ENCODE measurements at places on chromosomes 3 and 15.

DNA sequence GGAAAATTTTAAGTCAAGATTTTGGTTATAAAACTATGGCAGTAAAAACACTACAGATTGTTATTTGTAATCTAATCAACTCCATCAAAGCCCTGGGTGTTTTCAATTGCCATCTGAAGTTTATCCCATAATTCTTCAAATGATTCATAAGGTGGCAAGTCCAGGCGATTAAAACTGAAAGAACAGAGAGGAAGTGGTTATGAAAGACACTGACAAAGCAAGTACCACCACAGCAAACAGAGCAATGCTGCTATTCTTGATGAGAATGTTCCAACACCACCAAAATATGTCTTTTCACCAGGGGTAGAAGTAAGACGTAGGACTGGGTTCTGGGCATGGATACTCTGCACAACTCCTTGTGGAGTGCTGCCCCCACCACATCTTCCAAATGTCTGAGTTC, 86.9 kb upstream of the PRTG start:
- DNase-seq, result peak; percentile 1

DNA sequence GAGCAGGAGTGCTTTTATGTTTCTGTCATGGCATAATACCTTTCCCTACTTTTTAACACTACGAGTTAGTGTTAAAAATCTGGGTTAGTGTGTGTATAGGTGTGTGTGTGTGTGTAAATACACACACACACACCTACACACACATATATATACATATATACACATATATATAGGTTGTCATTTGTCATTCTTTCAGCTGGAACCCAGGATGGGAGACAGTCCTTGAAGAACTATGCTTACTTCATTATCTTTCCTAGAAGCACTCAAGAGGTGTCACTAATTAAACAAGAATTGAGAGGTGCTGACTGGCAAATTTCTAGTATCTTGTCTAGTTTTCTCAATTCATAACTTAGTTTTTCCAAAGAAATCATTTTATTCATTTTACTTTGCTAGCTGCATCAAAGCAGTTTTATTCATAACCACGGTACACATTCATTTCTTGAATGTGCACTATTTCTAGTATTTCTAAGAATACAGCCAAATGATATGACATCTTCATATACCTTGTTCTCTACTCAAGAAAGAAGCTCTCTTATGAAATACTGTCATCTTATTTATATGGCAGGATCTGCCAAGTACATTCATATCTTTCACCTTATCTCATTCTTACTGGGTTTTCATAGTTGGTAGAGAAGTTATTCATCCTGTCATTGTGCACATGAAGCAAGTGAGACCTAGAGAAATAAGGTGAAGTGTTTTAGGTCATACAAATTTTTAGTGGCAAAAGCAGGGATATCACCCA, 46.6 kb downstream of the ISL2 start:
- no peak for DNase-seq

GRCh38 chr15:95644100-95644875, 686.2 kb upstream of the NR2F2 start:
- DNase-seq, result no peak

DNA sequence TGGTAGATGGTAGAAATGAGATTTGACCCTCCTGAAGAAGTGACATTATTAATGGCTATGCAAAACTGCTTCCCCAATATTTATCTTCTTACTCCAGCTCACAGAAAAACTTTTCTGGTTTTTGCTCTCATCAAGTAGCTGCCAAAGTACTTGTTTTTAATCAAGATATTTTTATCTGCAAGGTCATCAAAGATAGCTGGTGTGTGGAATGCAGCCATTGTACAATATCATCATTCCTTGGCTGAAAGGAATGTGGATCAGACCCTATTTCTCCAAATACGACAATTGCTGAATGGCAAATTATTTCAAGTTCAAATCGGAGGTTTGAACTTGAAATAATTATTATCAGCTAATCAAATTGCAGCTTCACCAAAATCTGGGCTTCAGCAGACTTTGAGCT, 126.9 kb upstream of the SLC7A14 start:
- DNase-seq, result no peak

DNA sequence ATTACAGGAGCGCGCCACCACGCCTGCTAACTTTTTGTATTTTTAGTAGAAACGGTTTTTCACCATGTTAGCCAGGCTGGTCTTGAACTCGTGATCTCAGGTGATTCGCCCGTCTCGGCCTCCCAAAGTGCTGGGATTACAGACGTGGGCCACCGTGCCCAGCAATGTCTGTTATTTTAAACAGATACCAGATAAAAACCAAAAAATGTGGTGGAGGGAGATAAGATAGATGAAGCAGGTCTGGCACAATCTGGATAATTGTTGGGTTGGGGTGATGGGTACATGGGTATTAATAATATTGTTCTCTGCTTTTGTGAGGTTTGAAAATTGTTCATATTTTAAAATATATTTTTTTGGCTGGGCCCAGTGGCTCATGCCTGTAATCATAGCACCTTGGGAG, 4.7 kb downstream of the RNF111 start:
- no peak for DNase-seq

- no peak for DNase-seq
Observed at GRCh38 chr3:138875096-138875753, 40.5 kb upstream of the PIK3CB start.

GRCh38 chr3:48370333-48370713, 1.7 kb upstream of the FBXW12 start:
- no peak for DNase-seq

DNA sequence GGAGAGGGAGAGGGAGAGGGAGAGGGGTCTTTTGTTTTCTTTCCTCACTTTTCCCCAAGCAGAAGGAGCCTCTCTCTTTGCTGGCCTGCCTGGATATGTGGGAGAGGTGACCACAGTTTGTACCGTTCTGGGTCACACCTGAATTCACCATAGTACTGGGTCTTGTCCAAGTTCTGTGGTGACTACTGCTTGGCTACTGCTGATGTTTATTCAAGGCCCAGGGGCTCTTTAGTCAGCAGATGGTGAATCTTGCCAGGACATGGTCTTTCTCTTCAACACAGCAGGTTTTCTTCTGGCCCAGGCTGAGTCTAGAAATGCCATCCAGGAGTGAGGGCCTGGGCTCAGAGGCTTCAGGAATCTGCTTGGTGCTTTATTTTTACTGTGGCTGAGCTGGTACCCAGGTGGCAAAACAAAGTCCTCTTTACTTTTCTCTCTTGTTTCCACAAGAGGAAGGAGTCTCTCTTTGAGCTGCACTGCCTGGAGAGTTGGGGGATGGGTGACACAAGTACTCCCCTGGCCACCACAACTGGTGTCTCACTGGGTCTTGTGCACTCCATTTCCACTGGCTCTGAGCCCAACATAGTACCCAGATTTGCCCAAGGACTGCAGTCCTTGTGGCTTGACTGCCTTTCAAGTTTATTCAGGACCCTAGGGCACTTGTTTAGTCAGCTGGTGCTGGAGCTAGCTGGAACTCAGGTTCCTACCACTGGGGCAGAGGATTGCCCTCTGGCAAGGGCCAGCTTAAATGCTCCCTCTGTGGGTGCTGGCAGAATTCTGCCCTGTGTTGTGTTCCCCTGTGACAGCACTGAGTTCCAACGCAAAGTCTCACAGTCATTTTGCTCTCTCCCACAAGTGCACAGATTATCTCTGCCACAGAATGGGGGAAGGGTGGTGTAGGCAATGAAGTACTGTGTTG, 16.8 kb upstream of the CCNDBP1 start:
- DNase-seq, result no peak

GRCh38 chr15:95624100-95624499, 706.4 kb upstream of the NR2F2 start:
- DNase-seq, result no peak

DNA sequence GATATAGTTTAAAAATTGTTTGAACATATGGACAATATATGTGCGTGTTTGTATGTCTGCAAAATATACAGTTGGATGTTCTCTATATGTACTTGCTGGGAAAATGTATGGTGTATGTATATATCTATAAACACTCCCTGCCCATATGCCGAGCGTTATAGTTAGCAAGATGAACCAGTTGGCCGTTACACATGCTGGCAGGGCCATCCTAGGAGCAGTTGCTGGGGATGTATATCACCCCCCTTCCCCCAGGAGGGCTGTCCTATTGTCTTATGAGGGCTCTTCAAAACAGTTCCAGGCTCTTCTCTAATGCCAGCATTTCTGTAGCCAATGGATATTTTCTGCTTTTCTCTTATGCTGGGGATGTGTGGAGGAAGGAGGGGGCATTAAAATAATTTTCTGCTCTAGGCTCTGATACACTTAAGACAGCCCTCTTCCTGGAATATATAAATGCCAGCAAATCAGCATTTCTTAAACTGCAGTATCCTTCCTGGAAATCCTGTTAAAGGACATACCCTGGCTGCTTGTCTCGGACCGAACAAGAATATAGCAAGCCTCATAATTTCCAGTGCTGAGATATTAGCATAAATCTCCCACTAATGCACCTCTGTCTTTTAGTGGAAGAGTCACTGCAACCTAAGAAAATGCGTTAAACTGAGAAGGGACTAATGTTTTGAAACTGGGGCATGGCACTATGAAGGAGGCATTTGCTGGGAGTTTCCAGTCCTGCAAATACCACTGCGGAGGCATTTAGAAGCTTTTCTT, 134.4 kb downstream of the MDFIC2 start:
- no peak for DNase-seq

DNA sequence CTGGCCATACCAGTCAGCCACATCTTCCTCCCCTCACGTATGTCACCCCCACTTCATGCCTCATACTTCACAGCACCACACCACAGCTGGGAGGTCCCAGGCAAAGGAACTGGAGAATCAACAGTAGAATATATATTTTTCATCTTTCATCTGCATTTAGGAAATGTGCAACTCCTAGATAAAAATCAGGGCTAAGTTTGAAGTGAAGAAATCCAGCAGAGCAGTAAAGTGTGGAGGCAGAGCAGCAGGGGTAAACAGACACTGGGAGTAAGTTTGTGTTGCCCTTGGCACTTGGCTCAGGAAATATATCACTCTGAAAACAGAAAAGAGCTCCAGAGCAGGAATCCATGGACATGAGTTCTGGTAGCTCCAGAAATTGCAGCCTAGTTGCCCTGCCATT, 2.8 kb upstream of the HERC1 start:
- DNase-seq, result no peak

DNA sequence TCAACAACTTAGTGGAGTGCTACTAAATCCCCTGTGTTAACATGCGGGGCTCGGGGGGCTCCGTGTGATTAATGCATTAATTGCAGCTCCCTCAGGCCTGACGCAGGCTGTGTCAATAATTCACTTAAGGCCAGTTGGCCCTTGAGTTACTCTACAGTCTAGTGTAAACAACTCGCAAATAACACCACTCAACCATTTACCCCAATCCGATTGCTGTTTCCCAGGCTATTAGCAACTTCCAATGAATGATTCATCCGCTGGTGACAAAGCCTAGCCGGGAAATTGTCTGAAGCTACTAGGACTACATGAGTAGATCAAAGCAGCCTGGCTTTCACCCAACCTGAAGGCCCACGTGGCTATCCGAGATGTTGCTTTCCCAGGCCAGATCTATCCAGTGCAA, 121.3 kb upstream of the SOX14 start:
- no peak for DNase-seq

GRCh38 chr3:127908951-127909350, 6.1 kb upstream of the KBTBD12 start:
- no peak for DNase-seq

- no peak for DNase-seq
Observed at GRCh38 chr15:70415398-70415797, 317.7 kb upstream of the TLE3 start.

GRCh38 chr15:88663141-88663621, 24.4 kb downstream of the ISG20 start:
- no peak for DNase-seq

- DNase-seq, result no peak
Observed at GRCh38 chr3:110758208-110758607, 313.4 kb upstream of the NECTIN3 start.

Measured in AML-193 (cell line).